ENCODE measurements at places on chromosomes 7 and 10. TPM values are rescaled to one million over a fixed set of nuclear protein-coding genes. Genes with fewer than 3 reads are reported as not detected.

GIMAP6 gene
- total RNA-seq: 7.4 TPM

CPA2 gene
- total RNA-seq: 1.6 TPM

HOXA4 gene
- total RNA-seq: 3.5 TPM

GJC3 gene
- total RNA-seq: not detected

ANKRD7 gene
- total RNA-seq: 0.27 TPM

LDB3 gene
- total RNA-seq: 2.2 TPM

CPED1 gene
- 4.4 TPM for total RNA-seq

TMEM176B gene
- 30.4 TPM for total RNA-seq

PAPOLB gene
- total RNA-seq: 0.16 TPM

DNA sequence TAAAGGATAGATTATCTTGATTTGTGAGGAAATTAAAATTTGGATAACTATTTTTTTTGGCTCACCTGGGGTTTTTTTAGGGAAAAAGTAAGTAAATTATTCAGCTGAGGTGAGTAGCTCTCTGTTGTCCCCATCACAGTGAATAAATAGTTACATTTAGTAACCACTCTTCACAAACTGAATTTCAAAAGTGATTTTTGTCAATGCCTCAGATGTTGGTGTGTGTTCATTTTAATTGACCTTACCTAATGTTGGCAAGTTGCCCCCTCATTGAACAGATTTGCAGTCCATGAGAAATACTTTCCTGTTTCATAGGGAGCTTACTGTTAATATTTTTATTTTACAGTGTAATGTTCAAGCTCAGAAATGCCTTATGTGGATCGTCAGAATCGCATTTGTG is 18.3 kb downstream of the PLEKHA1 start:
- H3K36me3 ChIP-seq: peaks cover 19% of the 10 kb centered on the region
- no peak overlapping the region for H3K27ac ChIP-seq
- no peaks in the 10 kb centered on the region for H3K27me3 ChIP-seq
- H3K4me3 ChIP-seq: no peak overlapping the region
- no peaks in the 10 kb centered on the region for H3K4me1 ChIP-seq
- no peak for DNase-seq

DNA sequence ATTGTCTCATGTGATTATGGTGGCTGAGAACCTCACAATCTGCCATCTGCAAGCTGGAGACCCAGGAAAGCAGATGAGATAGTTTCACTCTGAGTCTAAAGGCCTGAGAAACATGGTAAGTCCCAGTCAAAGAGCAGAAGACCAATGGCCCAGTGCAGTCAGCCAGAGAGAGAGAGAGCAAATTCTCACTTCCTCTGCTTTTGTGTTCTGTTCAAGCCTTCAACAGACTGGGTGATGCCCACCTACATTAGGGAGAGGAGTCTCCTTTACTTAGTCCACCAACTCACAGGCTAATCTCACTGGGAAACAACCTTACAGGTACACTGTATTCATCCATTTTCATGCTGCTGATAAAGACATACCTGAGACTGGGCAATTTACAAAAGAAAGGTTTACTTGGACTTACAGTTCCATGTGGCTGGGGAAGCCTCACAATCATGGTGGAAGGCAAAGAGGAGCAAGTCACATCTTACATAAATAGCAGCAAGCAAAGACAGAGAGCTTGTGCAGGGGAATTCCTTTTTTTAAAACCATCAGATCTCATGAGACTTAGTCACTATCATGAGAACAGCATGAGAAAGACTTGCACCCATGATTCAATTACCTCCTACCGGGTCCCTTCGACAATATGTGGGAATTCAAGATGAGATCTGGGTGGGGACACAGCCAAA is 4.7 kb upstream of the FRMPD2 start:
- no peaks in the 10 kb centered on the region for H3K36me3 ChIP-seq
- H3K27ac ChIP-seq: no peak overlapping the region
- H3K4me3 ChIP-seq: no peak overlapping the region
- no peaks in the 10 kb centered on the region for H3K27me3 ChIP-seq
- no peaks in the 10 kb centered on the region for H3K4me1 ChIP-seq

DNA sequence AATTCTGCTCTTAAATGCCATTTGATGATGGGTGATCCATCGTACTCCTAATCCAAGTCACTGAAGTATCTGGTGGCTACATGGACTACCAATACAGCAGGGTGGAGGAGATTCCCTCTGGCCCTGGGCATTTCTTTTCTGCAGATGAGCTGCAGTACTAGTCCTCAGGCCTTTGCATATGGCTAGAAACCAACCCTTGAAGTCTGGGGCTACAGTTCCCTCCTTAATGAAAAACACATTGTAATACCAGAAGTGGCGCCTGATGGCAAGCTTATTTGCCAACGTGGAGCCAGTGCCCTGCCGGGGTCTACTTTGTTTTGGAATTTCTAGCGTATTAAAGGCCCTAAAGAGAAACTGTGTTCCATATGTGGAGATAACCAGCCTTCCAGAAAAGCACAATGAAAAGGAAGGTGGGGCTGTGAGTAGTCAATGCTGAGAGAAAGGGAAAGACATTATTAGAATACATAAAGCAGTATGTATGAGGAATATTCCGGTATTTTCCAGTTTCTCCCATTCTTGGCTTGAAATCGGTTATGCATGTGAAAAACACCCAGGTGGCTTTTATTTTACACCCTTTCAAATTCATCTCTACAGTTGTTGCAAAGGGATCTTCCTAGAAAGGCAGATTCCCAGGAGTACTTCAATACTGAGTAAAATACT is 368.8 kb downstream of the PRPF18 start:
- no peak for DNase-seq
- H3K36me3 ChIP-seq: no peaks in the 10 kb centered on the region
- H3K4me3 ChIP-seq: no peak overlapping the region
- H3K27me3 ChIP-seq: no peaks in the 10 kb centered on the region
- H3K4me1 ChIP-seq: no peaks in the 10 kb centered on the region

DNA sequence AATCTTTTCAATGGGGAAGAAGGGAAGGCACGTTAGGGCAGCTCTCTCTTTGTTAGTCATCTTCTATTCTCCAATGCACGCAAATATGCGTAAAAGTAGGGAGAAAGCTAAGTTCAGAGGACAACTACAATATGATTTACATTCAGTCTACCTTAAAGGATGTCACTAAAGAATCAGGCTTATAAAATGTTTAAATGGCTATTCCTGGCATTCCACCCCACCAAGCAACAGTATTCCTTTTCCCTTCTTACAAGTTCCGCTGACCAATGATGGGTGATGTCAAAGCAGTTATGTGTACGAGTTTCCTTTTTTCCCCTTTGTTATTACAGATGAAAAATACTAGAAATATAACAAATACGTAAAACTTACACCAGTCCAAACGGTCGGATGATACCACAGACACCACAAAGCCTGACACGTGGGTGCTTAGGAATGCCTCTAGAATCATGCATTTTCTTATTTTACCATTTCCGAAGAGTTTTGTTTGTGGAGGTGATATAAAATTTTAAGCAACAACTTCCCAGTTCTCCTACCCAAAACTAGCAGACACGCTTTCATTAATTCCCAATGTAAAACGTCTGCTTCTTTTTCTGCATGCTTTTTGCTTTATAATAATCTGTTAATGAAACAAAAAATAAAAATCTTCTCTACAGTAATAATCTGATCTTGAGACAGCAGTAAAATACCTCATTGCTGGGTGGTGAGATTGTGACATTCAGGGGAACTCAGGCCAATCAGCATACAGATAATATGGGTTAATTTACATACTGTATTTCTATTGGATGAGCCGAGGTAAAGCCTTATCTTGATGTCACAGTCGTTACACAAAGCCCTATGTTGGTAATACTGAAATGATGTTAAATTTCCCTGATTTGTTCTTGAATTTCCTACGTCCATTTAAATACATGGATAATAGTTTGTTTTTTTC is 708 bp upstream of the GPR85 start:
- H3K36me3 ChIP-seq: no peaks in the 10 kb centered on the region
- peak overlapping the region; percentile 9 for H3K27ac ChIP-seq
- peaks cover 14% of the 10 kb centered on the region for H3K27me3 ChIP-seq
- DNase-seq: no peak

DNA sequence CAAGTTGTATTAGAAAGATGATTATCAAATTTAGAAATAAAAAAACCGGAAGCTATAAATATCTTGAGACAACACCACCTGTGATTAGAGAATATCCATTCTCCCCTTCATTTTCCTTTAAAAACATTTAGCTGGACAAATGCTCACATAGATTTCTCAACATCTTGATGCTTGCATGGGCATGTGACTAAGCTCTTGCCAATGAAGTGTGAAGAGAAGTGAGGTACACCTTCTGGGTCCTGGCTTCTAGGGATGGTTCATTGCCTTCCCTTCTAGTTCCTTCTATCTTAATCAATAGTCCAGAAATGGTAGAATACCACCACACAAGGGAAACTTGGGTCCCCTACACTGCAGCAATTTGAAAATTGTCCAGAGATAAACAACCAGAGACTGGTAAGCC is 41.0 kb downstream of the WAPL start:
- no peaks in the 10 kb centered on the region for H3K4me1 ChIP-seq
- H3K4me3 ChIP-seq: no peak overlapping the region
- no peaks in the 10 kb centered on the region for H3K27me3 ChIP-seq
- no peak overlapping the region for H3K27ac ChIP-seq

- H3K36me3 ChIP-seq: no peaks in the 10 kb centered on the region
- no peaks in the 10 kb centered on the region for H3K4me1 ChIP-seq
- no peaks in the 10 kb centered on the region for H3K27me3 ChIP-seq
- DNase-seq: no peak
These were observed 157.3 kb downstream of the SND1 start for GRCh38 chr7:127809261-127809702.

GRCh38 chr7:15015545-15016314 is 113.2 kb upstream of the DGKB start:
- no peak for DNase-seq
- H3K4me1 ChIP-seq: peaks cover 14% of the 10 kb centered on the region
- no peaks in the 10 kb centered on the region for H3K36me3 ChIP-seq
- H3K27me3 ChIP-seq: no peaks in the 10 kb centered on the region

GRCh38 chr7:39826166-39826565 is 123.9 kb upstream of the CDK13 start:
- DNase-seq: no peak
- H3K36me3 ChIP-seq: no peaks in the 10 kb centered on the region
- no peak overlapping the region for H3K4me3 ChIP-seq
- peaks cover 11% of the 10 kb centered on the region for H3K27me3 ChIP-seq
- H3K27ac ChIP-seq: no peak overlapping the region
- H3K4me1 ChIP-seq: no peaks in the 10 kb centered on the region

DNA sequence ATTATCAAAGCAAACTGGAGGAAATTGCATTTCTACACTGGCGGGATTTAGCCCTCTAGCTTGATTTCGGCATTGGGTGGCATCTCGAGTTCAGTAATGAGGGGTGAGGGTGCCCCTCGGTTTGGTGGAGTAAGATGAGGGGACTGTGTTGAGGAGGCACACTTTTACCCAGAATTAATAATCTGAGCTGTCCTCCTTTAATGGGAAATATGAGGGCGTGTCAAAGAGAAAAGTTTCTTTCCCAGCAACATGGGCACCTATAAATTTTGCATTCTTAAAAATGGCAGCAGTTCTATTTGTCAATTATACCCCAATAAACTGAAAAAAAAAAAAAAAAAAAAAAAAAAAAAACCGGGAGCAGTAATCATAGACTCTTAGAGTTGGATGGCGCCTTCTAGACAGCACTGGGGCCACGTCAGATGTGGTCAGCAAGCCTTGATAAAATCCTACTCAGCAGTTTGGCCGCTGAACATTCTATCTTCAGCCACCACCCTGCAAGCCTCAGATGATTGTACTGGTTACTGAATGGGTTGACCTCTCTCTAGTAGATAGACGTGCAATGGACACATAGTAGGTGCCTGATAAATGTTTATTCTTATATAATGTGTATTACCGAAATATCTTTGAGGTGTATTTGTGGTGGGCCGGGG is 931 bp downstream of the PAPSS2 start:
- H3K27me3 ChIP-seq: no peaks in the 10 kb centered on the region
- no peaks in the 10 kb centered on the region for H3K36me3 ChIP-seq
- H3K4me1 ChIP-seq: peaks cover 16% of the 10 kb centered on the region
- peak; percentile 58 for DNase-seq

GRCh38 chr7:32916006-32916405 is 24.4 kb upstream of the KBTBD2 start:
- no peak for DNase-seq
- H3K27me3 ChIP-seq: no peaks in the 10 kb centered on the region
- H3K4me3 ChIP-seq: no peak overlapping the region

All from transverse colon (tissue), 4 donors.